ENCODE measurements at places on chromosomes 1 and 21. TPM values are rescaled to one million over a fixed set of nuclear protein-coding genes. Genes with fewer than 3 reads are reported as not detected.

Gene TNNI3K
- 11.7 TPM for total RNA-seq

Gene ASPM
- total RNA-seq = 0.29 TPM

Gene SPATA1
- total RNA-seq = 4.1 TPM

Gene VASH2
- 7.2 TPM for total RNA-seq

Gene MPL
- 2.4 TPM for total RNA-seq

Gene EXTL1
- 73.1 TPM for total RNA-seq

Gene SDCCAG8
- total RNA-seq = 80.7 TPM

Gene PLA2G2F
- total RNA-seq = not detected

Gene KCNK2
- total RNA-seq = 11.3 TPM

Gene FMO5
- total RNA-seq = 9.0 TPM

Gene ESRRG
- 34.6 TPM for total RNA-seq

Gene CCDC17
- total RNA-seq = 3.3 TPM

Gene UMODL1
- total RNA-seq = 0.65 TPM

Gene NPL
- total RNA-seq = 16.2 TPM

Gene ACTN2
- 90.4 TPM for total RNA-seq

Gene NOTCH2
- total RNA-seq = 61.5 TPM

Gene GJA4
- 5.1 TPM for total RNA-seq

Gene GPR37L1
- 63.2 TPM for total RNA-seq

Gene FCRL1
- not detected for total RNA-seq

Gene VCAM1
- total RNA-seq = 5.7 TPM

Gene KIAA1614
- 16.7 TPM for total RNA-seq

Gene LRRC38
- total RNA-seq = 1.0 TPM

Gene HES3
- not detected for total RNA-seq

Gene PIGR
- total RNA-seq = not detected

Gene ZSWIM5
- 6.4 TPM for total RNA-seq

Gene SYNC
- total RNA-seq = 8.9 TPM

Gene CELF3
- 82.2 TPM for total RNA-seq

Gene DNASE2B
- not detected for total RNA-seq

Gene KIF2C
- total RNA-seq = 0.70 TPM

Gene KCNQ4
- 11.1 TPM for total RNA-seq

Gene SH2D5
- total RNA-seq = 35.7 TPM

Data from dorsolateral prefrontal cortex (tissue), 122 donors.